ENCODE measurements at places on chromosomes 5 and 9.

DNA sequence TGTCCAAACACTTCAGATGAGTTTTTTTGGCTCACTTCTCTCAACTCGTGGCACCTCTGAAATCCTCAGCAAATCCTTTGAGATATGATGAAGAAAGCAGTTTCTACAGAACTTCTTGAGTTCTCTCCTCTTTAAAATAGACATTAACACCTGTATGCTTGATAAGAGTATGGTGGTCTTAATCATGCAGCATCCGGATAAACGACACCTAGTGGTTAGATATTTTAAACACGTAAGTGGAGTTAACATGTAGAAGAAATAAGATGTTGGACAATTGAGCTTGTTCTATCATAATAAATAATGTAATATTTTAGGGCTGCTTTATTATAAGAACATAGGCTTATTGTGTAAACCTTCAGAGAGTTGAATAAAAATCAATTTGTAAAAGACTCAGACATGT lies 324.8 kb downstream of the CYLC2 start:
- no peak for DNase-seq

DNA sequence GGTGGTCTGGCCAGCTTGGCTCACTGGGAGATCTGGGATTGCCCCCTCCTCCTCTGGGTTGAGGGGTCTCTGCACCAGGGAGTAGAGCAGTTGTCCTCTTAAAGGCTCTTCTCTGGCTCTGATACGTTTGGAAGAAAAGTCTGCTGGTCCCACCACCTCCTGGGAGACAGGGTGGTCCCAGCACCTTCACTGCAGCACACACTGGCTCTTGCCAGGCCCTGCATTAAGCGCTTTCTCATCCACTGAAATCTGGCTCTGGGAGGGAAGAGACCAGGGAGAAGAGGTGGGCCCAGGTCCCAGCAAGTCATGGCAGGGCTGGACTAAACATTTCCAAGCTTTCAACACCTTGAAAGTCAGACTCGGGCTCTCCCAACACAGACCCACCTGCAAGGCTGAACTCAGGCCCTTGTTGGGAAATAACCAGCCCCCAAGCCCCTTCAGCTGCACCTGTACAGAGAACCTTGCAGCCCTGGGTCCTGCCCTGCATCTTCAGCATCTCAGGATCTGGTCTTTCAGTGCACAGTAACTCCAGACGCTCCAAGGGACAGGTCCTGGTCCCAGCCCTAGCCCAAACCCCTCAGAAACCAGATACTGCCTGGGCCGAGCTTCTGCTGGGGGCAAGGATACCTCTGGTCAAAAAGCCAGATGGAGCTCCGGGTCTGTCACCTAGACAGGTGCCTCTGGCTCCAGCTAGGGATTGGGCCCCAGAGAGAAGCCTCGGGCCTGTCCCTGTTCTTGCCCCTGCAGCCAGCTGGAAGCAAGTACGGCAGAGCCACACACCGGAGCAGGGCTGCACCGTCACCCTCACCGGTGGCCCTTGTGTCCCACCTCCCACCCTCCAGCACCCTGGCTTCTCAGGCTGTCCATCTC lies 134.5 kb downstream of the DAB2IP start:
- DNase-seq = no peak

DNA sequence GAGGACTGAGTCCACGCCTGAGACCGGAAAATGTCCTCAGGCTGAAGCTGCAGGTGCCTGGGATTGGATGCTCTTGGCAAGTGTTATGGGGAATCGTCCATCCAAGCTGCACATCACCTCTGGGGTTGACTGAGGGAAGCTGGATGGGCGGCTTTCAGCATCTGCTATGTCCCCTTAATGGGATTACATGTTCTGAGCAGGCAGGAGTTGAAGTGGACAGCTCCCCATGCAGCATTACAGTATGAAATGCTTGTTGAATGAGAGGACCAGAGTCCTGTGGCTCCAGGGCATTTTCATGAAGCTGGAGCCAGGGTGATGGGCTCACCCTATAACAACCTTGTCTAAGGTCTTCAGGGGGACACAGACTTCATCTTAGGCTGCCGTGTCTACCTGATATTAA lies 270.9 kb downstream of the HSPA4 start:
- no peak for DNase-seq

GRCh38 chr5:132556153-132556762 lies 519 bp upstream of the RAD50 start:
- no peak for DNase-seq

DNA sequence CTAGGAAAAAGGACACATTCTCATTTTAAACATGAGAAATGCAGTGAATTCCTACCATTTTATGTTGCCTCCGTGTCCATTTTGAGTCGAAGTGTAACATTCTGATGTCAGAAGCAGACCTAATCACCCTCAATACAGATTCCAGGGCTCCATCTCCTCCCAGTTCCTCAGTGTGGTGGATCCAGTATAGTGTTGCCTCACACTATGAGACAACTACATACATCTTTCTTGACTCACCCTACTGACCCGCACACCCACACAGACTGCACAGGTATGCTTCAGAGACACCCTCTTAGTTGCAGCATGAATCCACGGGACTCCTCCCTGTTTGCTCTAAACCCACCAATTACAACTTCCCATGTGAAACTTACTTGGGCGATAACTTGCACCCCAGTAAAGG lies 564.9 kb downstream of the SEMA5A start:
- no peak for DNase-seq

- DNase-seq = no peak
These were observed 292.7 kb downstream of the RAB3C start for GRCh38 chr5:58875599-58875998.

GRCh38 chr5:140214831-140215230 lies 39.8 kb downstream of the CYSTM1 start:
- no peak for DNase-seq

- no peak for DNase-seq
These were observed 122.8 kb downstream of the ATPSCKMT start for GRCh38 chr5:10126900-10127299.

DNA sequence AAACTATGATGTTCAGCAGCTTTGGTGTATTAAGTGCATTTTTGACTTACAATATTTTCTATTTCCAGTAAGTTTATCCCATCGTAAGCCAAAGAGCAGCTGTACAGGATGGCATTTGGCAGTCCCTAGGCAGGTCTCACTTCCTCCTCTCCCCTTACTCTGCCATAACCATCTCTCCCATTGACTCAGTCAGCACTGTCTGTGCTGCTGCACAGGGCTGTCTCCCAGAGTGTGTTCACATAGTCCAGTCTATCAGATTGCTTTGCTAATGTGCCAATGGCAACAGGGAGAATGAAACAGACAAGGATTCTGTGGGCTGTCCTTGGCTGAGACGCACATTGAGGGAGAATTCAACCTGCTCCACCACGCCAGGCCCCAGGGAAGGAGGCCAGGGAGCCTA lies 47.0 kb upstream of the CAST start:
- no peak for DNase-seq

GRCh38 chr5:8005416-8005815 lies 136.5 kb downstream of the MTRR start:
- no peak for DNase-seq

GRCh38 chr5:121628783-121629182 lies 222.9 kb upstream of the FTMT start:
- DNase-seq = no peak

- DNase-seq = no peak
These were observed 49.8 kb downstream of the GABBR2 start for GRCh38 chr9:98658951-98659351.

- DNase-seq = no peak
These were observed 41.9 kb downstream of the MOCS2 start for GRCh38 chr5:53067641-53068040.

GRCh38 chr5:134226441-134227192 lies 744 bp upstream of the PPP2CA start:
- DNase-seq = peak; percentile 38

GRCh38 chr9:6672118-6672517 lies 26.6 kb upstream of the GLDC start:
- no peak for DNase-seq

DNA sequence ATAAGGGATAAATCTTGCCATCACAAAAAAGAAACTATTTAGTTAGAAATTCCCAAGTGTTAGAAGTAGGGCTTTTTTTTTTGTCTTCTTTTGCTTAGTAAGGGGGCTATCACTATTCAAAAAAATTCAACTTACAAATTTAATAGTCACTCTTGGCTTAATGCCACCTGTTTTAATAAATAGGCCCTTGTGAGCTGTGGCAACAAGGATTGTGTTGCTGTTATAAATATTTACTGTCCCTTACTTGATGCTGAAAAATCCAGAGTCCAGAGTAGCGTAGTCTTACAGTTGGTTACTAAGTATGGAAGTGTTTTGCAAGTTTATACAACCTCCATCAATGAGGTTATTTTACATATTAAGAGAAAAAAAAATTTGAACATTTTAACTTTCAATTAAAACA lies 21.4 kb upstream of the CEP78 start:
- no peak for DNase-seq

DNA sequence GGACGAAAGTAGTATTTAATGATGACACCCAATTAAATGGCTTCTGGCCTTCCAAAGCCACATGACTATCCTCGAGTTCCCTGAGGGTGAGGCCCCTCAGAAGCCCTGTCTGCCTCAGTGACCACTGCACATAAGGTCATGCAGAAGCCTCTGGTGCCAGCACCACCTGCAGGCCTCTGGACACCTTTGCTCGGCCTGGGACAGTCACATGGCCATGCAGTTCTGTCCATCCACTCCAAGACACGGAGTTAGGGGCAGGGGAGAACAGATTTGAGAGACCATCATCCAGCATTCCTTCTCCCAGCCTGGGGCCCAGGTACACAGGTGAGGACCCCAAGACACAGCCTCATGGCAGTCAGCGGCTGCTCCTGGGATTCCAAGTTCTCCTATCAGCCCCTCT lies 145.0 kb downstream of the ROR2 start:
- DNase-seq = no peak

- DNase-seq = no peak
These were observed 381.4 kb downstream of the ACTL7B start for GRCh38 chr9:108474356-108474755.

DNA sequence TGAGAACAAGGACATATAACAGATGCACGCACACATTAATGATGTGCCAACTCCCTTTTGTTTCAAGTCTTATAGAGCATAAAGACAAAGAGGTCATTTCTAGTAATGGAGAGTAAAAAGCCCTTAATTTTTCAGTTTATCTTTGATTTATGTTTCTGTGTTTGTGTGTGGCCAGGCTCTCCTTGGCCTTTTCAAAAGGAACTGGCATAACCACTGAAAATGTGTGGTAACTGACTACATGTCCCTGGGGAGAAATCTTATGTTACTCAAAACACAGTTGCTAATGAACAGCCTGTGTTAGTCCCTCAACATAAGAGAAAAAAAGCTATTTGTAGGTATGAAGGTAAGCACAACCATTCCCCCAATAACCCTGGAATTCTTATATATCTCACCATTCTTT lies 47.6 kb upstream of the SHOC1 start:
- DNase-seq = no peak

- DNase-seq = no peak
These were observed 278.3 kb upstream of the MPDZ start for GRCh38 chr9:13557746-13558145.

- no peak for DNase-seq
These were observed 93.2 kb upstream of the ACTBL2 start for GRCh38 chr5:57575839-57576238.

DNA sequence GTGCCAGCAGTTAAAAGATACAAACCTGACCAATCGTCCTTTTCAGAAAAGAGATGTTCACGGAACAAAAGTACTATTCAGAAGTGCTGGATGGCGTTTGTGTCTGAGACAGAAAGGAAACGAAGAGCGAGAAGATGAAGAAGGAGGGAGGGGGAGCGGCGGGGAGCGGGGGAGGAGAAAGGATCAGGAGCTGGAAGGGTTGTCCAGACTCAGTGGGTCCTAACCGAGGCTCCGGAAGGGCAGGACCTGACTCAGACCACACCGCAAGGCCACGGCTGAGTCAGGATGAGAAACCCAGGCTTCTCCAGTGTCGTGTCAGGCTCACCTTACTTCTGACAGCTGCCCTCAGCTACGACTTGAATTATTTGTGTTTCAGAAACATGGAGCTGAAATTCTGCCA lies 46.2 kb downstream of the PAX5 start:
- DNase-seq = no peak

GRCh38 chr5:94508461-94509148 lies 109.8 kb downstream of the KIAA0825 start:
- no peak for DNase-seq

DNA sequence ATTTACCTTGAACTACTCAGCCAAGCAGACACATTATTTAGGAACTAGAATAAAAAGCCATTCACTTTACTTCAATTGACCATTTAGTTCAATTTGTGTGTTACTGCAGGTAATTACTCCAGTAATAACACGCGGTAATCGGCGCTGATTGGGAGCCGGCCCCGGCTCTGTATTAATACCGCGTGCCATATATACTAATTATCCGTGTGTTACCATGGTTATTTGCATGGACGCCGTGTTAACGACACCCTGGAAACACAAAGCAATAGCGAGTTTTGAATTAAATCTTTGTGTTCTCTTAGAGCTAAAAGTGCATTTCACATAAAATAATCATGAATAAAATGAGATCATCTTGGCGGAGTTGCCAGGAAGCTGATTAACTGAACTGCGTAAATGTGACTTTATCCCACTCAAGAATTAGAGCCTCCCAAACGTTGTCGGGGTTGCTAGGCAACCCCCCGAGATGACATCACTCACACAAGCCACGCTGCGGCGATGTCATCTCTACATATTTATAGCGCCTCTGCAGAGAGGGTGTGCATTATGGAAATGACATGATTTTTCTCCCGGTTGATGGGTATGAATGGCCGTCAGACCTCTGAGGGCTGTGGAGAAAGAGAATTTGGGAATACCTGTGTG lies 41.4 kb upstream of the RNU6ATAC start:
- no peak for DNase-seq

GRCh38 chr9:89364666-89365531 lies 46.6 kb downstream of the SECISBP2 start:
- DNase-seq = no peak

- DNase-seq = no peak
These were observed 138.5 kb downstream of the MPDZ start for GRCh38 chr9:13140843-13141592.

DNA sequence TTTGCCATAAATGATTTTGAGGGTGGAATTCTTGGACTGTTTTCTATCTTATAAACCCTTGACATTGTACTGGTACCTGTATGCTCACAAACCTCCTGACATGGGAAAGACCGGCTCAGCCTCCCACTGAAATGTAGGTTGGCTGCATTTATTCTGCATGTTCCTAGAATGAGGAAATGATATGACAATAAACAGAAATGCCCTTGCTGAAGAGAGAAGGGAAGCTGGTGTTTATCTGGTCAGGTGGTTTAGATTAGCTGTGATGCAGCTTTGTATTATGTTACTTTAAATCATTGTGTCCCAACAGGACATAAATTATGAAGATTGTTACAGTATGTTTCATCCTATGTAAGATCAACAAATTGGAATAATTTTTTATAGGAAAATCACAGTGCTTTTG lies 23.1 kb upstream of the CATSPER3 start:
- no peak for DNase-seq

- no peak for DNase-seq
These were observed 112.1 kb downstream of the ADRB2 start for GRCh38 chr5:148938522-148938882.

DNA sequence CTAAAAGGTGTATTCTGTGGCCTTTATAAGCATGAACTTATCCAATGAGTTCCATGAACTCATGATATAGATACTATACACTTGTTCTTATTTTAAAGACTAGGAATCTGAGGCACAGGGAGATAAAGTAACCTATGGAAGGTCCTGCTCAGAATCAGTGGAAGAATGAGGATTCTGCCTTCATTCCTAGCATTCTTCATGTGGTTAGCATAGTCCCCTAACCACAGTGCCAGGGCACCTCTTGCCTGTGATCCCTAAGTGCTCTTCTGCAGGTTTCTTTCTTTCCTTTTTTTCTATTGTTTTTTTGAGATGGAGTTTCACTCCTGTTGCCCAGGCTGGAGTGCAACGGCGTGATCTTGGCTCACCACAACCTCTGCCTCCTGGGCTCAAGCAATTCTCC lies 174.1 kb downstream of the C9orf152 start:
- no peak for DNase-seq

Data from GM12891 (cell line).